ENCODE measurements at places on chromosomes 13 and 19.

GRCh38 chr19:50209131-50209530 is 5.7 kb downstream of the MYH14 start:
- no peak for DNase-seq

- no peak for DNase-seq
These were observed at the start of gene ING1 for GRCh38 chr13:110713642-110713952. Gene ING1, plus strand, starts transcription at chr13:110713700. Its CDS starts 450 bp downstream, at chr13:110714150.

DNA sequence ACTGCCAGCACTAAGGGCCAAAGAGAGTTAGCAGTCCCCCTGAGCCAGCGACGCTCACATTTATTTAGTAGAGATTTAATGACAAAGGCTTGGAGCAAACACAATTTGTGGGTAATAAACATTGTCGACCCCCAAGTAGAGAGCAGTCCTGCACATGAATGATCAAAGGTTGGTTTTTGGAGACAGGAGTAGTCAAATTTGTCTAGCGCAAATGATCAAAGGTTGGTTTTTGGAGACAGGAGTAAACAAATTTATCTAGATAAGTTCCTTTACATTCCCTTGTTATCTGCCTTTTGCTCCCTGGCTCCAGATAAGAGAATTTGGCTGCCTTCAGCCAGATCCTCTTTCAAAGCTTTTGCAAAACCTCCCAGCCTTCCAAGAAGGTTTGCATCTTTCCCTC is 26.9 kb downstream of the METTL21C start:
- no peak for DNase-seq

DNA sequence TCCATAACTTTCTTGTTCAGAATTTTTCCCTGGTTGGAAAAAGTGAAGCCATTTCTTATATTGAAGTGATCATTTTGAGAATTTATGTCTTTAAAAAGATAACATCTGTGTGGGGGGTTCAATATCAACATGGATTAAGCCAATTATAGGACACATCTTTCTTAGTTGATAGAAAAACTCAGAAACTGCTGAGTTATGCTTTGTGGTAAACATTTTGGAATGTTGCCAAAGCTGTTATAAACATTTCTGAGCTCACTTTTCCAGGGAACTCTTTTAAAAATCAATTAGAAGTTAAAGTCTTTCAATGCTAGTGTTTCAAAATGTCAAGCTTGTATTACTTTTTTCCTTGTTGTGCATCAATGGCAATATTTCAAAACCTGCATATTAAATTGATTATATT is 248.8 kb downstream of the DACH1 start:
- no peak for DNase-seq

GRCh38 chr19:11291991-11292390 is 4.0 kb upstream of the TSPAN16 start:
- DNase-seq, result no peak

DNA sequence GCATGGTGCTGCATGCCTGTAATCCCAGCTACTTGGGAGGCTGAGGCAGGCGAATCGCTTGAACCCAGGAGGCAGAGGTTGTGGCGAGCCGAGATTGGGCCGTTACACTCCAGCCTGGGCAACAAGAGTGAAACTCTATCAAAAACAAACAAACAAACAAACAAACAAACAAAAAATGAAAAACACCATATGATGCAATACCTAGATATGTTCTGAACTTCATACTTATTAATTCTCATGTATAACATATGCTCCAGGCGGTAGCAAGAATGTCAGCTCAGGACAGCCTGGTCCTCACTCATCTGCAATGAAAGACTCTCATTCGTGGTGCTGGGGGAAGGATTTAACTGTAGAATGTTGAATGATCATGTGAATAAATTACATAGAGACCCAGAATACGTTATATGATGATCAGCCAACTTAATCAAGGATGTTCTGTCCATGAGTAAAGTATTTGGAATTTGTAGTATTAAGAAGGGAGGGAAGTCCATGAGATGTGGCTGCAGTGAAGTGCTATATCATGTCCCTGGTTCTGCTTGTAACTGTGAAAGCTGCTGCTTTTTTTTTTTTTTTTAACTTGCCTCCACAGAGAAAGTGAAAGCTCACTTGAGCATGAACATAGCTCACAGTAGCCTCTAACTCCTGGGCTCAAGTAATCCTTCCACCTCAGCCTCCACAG is 206.8 kb downstream of the UQCRFS1 start:
- DNase-seq, result no peak

GRCh38 chr13:106529415-106530170 is 5.9 kb downstream of the EFNB2 start:
- DNase-seq, result no peak

Measured in islet precursor cell (in vitro differentiated cells).